MM.1S (cell line): ENCODE measurements at places on chromosomes 7 and 10.

GRCh38 chr10:124872681-124873080 lies 69.2 kb upstream of the ZRANB1 start:
- H3K27ac ChIP-seq: no peak overlapping the region
- DNase-seq: no peak
- no peaks in the 10 kb centered on the region for H3K4me1 ChIP-seq
- H3K27me3 ChIP-seq: no peaks in the 10 kb centered on the region
- H3K36me3 ChIP-seq: no peaks in the 10 kb centered on the region

GRCh38 chr10:74373059-74373458 lies 222.0 kb downstream of the ADK start:
- H3K36me3 ChIP-seq: no peaks in the 10 kb centered on the region
- H3K4me1 ChIP-seq: no peaks in the 10 kb centered on the region
- no peak overlapping the region for H3K4me3 ChIP-seq
- no peaks in the 10 kb centered on the region for H3K27me3 ChIP-seq
- no peak overlapping the region for H3K27ac ChIP-seq

GRCh38 chr10:43299579-43299978 lies 32.7 kb upstream of the RASGEF1A start:
- H3K27ac ChIP-seq: no peak overlapping the region
- no peak overlapping the region for H3K4me3 ChIP-seq
- peaks cover 4% of the 10 kb centered on the region; the same call in 1 of the 2 replicates for H3K4me1 ChIP-seq
- DNase-seq: no peak
- 0 out of 2 replicates have a peak, but pooled peaks cover 4% of the 10 kb centered on the region for H3K27me3 ChIP-seq
- no peaks in the 10 kb centered on the region for H3K36me3 ChIP-seq

DNA sequence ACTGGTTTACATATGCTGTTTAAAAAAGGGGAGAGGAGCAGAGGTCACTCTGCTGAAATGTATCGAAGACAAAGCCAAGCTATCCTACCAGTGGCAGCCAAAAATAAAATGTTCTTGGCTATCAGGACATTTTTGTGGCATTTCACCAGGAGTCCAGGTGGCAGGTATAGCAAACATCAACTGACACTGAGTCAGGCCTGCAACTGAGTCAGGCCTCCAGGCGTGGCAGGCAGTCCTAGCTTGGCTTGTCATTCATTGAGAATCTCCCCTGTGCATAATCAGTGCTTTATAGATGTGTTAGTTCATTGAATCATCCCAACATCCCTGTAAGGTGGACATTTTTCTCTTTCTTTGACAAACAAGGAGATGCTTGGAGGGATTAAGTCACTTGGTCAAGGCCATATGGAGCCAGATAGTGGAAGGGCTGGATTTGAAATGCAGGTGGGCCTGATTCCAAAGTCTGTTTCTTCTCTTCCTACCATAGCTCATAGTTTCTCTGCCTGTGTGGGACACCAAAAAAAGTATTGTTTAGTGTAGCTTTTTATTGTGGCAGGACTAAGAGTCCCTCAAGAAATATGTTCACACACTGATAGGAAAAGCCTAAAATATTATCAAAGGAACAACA lies 4.3 kb downstream of the DYNC1I1 start:
- no peak overlapping the region for H3K27ac ChIP-seq
- no peak for DNase-seq

GRCh38 chr10:70558871-70559810 lies 43.4 kb downstream of the PRF1 start:
- peaks cover 2% of the 10 kb centered on the region; the same call in 1 of the 2 replicates for H3K36me3 ChIP-seq
- H3K27ac ChIP-seq: no peak overlapping the region
- no peaks in the 10 kb centered on the region for H3K4me1 ChIP-seq
- no peak overlapping the region for H3K4me3 ChIP-seq
- no peaks in the 10 kb centered on the region for H3K27me3 ChIP-seq
- no peak for DNase-seq

DNA sequence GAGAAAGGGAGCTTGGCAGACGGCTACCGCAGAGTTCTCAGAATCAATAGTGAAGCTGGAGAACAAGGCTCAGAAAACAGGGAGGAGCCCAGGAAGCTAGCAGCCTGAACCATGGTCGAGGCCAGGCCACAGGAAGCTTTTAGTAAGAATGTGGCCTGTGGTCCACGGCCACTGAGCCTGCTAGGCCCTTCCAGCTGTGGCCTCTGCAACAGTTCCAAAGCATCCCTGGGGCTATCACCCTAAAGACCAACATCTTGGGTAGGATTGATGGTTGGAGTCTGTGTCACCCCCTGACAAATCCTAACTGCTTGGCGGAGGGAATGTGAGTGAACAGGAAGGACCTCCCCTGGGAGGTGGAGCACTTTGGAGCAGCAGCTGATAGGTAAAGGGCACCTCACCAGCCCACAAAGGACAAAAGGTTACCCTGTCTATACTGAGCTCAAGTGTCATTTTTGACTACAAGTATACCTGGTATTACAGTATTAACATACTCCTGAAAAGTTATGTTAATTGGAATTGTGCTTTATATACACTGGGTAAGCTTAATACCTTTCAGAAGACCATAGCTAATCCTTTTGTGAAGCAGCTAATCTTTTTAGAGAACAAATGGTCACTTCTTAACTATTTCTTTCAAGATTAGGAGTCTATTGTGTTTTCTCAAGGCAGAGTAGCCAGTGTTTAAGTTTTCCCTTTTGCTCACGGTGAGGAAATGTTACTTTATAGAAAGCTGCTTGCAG lies 18.7 kb downstream of the PTPRE start:
- no peaks in the 10 kb centered on the region for H3K27me3 ChIP-seq
- H3K27ac ChIP-seq: no peak overlapping the region
- H3K4me1 ChIP-seq: no peaks in the 10 kb centered on the region
- no peak for DNase-seq
- H3K4me3 ChIP-seq: no peak overlapping the region

DNA sequence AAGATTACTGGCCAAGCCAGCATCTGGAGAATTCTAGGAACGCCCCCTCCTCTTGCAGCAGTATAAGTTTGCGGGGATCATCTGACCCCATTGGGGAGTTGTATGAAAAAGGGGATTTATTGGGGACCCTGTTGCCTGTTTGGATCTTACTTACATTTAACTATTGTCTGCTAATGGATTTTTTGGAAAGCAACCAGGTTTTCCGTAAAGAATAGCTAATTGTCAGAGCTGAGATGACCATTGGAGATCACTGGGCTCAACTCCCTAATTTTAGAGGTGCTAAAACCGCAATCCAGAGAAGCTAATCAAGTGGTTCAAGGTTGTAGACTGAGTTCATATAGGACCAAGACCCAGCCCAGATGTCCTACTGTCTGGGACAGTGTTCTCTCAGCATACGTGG lies 38.8 kb downstream of the HTRA1 start:
- no peak for DNase-seq
- no peaks in the 10 kb centered on the region for H3K36me3 ChIP-seq
- no peak overlapping the region for H3K27ac ChIP-seq
- H3K4me1 ChIP-seq: no peaks in the 10 kb centered on the region

DNA sequence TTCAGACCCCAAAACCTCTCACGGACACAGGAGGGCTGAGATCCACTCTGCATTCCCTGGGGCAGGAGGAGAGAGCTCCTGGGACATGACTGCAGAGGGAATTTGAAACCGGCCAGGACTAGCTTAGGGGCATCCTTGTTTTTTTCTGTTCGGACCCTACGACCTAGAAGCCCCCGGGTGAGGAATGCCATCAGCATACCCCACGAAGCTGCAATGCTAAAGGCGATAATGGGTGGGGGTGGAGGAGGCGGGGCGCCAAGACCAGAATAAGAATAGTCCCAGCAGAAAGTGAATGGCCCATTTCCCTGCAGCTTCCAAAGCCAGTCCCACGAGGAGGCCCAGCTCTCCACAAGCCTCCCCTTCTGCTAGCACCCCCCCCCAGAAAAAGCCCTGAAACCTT lies 4.0 kb downstream of the PDGFA start:
- no peak overlapping the region for H3K27ac ChIP-seq
- no peaks in the 10 kb centered on the region for H3K36me3 ChIP-seq
- no peaks in the 10 kb centered on the region for H3K27me3 ChIP-seq
- no peaks in the 10 kb centered on the region for H3K4me1 ChIP-seq

DNA sequence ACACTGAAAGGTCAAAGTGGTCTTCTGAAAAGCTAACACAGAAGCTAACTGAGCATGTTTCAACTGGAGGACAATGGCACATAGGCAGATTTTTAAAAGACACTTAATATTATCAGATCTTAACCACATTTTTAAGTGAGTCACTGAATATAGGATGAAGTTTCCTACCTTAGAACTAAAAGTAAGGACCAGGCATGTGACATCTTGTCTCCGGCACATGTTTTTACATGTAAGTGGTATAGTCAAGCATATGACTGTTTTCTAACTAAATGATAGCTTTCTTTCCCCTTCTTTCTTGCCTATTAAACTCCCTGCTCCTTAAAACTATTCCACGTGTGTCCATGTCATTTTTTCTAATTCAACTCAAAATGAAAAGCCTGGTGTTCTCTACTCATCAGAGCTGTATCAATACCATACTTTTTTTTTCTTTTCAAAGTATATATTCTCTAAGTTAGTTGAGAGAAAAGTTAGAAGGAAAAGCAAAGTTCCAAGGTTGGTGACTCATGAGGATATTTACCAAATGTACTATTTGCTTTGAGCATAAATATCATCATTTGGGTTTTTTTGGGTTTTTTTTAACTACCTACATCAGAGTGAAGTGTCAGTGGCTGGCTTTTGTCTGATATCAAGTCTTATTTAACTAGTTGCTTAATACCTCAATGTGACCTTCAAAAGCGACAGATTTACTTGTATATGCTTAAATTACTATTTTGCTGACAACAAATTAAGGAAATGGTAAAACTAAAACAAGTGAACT lies 127.5 kb downstream of the CRPPA start:
- no peak overlapping the region for H3K4me3 ChIP-seq
- H3K27ac ChIP-seq: no peak overlapping the region
- no peaks in the 10 kb centered on the region for H3K36me3 ChIP-seq

DNA sequence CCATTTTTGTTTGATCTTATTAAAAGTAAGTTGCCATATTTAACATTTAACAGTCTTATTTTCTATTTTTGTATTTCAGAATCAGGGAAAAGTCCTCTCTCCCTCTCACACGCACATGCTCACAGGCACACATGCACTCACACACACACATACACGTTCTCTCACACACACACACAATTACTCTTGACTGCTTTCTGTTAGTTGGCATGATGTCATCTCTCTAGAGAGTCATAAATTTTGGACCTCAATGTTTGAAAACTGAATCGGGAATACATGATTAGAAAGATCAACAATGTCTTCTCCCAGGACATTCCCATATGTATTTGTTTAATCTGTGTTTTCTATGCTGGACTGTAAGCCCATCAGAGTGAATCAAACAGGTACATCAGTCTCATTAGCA lies 165.7 kb upstream of the AHR start:
- peaks cover 18% of the 10 kb centered on the region for H3K4me1 ChIP-seq
- no peaks in the 10 kb centered on the region for H3K27me3 ChIP-seq
- no peak overlapping the region for H3K4me3 ChIP-seq
- H3K27ac ChIP-seq: no peak overlapping the region
- no peaks in the 10 kb centered on the region for H3K36me3 ChIP-seq

- no peak overlapping the region for H3K27ac ChIP-seq
- no peaks in the 10 kb centered on the region for H3K36me3 ChIP-seq
- no peak overlapping the region for H3K4me3 ChIP-seq
Measured at GRCh38 chr10:103804871-103805270, 50.5 kb downstream of the SH3PXD2A start.

DNA sequence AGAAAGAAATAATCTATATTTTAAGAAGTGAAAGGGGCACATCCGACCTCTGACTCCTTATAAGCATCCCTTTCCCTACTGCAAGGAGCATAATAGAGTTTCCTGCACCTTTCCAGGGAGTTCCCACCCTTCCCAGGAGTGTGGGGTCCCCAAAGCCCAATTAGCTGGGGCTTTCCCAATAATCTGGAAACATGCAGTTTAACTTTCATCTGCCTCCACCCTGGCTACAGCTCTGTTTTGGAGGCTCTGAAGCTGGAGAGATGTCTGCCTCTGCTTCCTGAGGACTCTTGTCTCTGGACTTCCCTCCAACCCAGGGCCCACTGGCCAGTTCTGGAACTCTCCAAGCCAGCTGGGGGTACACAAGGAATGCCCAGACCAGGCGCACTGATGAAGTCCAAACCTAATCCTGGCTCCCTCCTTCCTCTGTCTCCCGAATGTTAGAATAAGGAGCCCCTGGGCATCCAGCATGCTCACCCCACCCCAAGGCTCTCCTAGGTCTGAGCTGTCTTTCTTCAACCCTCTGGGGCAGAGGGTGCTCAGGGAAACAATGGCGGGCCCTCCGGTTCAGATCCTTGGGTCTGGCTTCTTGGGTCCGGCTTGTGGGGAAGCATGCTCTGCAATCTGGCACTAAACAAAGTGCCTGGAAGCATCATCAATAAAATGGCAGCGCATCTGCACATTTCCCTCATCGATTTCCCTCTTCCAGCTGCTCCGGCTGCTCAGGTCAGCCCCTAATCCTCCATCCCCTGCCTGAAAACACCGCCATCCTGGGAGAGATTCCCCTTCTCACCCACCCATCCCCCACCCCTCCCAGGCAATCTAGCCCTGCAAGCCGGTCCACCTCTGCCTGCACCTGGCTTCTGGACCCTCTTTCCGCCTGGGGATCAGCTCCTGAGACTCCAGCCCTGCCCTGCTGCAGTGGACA lies 13.3 kb downstream of the HOXA4 start:
- no peaks in the 10 kb centered on the region for H3K36me3 ChIP-seq
- DNase-seq: no peak
- H3K27ac ChIP-seq: no peak overlapping the region

GRCh38 chr10:21173802-21174714 lies 276.9 kb upstream of the NEBL start:
- H3K27ac ChIP-seq: no peak overlapping the region
- H3K4me3 ChIP-seq: peak overlapping the region; percentile 54
- DNase-seq: peak; percentile 18
- no peaks in the 10 kb centered on the region for H3K36me3 ChIP-seq
- H3K4me1 ChIP-seq: no peaks in the 10 kb centered on the region
- no peaks in the 10 kb centered on the region for H3K27me3 ChIP-seq
